ENCODE measurements at places on chromosomes 4 and X.

GRCh38 chr4:17780501-17781299 lies 721 bp downstream of the FAM184B start:
- no peak for DNase-seq

DNA sequence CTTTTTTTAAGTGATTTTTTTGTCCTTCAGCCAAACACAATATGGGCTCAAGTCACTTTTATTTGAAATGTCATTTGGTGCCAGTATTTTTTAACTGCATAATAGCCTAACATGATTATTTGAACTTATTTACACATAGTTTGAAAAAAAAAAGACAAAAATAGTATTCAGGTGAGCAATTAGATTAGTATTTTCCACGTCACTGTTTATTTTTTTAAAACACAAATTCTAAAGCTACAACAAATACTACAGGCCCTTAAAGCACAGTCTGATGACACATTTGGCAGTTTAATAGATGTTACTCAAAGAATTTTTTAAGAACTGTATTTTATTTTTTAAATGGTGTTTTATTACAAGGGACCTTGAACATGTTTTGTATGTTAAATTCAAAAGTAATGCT lies 62.1 kb downstream of the EDNRA start:
- no peak for DNase-seq

DNA sequence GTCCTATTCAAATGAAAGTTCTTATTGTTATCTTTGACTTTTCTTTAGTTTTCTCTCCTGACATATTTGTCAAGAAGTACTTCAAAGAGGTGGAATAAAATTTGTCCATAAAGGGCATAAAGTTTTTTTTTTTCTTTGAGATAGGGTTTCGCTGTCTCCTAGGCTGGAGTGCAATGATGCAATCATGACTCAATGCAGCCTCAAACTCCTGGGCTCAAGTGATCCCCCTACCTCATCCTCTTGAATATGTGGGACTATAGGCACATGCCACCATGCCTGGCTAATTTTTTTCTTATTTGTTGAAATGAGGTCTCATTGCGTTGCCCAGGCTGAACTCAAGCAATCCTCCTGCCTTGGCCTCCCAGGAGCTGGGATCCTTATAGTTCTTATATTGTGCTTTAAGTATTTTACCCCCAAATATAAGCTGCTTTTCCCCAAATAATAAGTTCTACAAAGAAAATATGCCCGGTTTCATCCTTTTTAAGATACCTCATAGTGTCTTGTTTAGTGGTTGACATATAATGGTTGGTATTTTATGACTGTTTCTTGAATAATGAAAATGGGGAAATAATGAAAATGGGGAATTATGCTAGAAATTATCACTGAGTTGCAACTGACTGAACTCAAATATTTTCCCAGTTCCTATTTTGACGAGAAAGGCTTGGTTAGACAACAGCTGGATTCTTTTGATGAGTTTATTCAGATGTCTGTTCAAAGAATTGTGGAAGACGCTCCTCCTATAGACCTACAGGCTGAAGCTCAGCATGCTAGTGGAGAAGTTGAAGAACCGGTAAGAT lies 11.6 kb downstream of the POLR2B start:
- DNase-seq = no peak

GRCh38 chr4:2304877-2305561 lies 43.1 kb upstream of the MXD4 start:
- DNase-seq = no peak

- no peak for DNase-seq
Measured at GRCh38 chr4:2728221-2728620, 27.9 kb downstream of the TNIP2 start.

DNA sequence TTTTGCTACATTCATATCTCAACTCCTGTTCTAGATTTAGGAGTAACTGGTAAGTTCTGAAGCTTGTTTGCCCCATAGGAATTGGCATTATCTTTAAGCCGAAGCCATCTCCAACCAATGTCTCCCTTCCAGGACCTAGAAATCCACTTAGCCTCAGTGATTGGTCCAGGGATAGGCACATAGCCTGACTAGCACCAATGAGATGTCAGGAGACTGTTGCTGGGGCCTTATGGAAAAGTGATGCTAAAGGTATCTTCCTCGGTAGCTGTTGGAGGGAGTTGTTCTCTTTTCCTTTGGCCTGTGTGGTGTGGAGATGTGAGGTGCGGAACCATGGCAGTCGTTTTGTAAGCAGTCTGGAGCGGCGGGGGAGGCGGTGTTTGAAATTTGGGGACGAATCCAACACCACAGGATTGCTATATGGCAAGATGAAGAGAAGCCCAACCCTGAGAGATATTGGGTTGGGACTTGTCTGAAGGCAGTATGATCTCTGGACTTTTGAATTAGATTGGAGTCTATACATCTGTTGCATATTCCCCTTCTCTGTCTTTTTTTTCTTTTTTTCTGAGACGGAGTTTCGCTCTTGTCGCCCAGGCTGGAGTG lies 109.8 kb upstream of the ATP6AP2 start:
- DNase-seq = no peak

DNA sequence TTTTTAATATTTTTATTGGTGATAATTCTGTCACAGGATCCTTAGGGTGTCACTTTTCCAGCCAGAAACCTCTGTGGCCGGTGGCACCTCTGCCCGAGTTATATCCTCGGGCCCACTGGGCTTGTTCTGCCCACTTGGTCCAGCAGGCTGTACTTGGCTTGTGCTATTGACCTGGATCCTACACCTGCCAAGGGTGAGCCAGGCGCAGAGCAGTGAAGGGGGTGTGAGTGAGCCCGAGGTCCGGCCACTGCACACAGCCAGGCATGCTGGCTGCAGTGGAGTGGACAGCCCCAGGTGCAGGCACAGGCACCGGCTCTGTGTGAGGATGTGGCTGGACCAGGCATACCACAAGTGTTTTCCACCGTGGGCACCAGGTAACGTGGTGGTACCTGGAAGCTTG lies 54.7 kb upstream of the NUDT6 start:
- DNase-seq = no peak

DNA sequence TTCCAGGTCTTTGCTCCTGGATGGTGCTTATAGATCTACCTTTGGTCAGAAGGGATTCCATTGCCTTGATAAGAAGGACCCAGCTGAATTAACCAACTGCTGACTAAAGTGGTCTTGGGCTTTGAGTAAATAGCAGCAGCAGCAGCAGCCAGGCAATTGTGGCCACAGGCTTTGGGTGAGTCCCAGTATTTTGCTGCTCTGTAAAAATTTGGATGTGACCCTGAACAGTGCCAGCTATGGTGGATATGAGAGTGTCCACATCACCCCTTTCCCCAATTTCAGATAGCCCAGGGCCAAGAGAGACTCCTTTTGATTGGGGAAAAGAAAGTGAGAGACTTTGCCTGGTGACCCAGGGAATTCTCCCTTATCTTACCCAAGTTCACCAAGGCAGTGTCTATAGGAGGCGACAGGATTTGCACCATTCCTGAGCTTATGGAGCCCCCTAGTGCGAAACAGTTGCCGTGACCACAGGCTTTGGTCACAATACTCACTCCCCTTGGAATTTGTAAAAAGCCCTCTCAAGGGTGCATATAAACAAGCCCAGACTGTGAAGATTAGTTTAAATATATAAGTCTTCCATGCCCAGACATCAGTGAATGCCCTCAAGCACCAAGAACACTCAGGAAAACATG lies 518.0 kb downstream of the TMA16 start:
- peak; percentile 62 for DNase-seq

Data from GM12865 (cell line).